ENCODE measurements at places on chromosomes 3 and 15. TPM values are rescaled to one million over a fixed set of nuclear protein-coding genes. Genes with fewer than 3 reads are reported as not detected.

Gene CIB2
- 0.91 TPM for total RNA-seq

Gene SHC4
- total RNA-seq: 1.9 TPM

Gene GPR156
- total RNA-seq: not detected

Gene MUSTN1
- total RNA-seq: 3.3 TPM

Gene SLC27A2
- 30.3 TPM for total RNA-seq

Gene CHRNB4
- total RNA-seq: not detected

Gene BSN
- 0.05 TPM for total RNA-seq

Gene PATL2
- 36.3 TPM for total RNA-seq

Gene ATP13A5
- total RNA-seq: not detected

Gene NDN
- 1.7 TPM for total RNA-seq

Gene SEMA3G
- total RNA-seq: 0.20 TPM

Gene SLC15A2
- total RNA-seq: 2.5 TPM

Gene PRTG
- not detected for total RNA-seq

Gene GNAT1
- total RNA-seq: not detected

Gene ATP8B4
- 19.9 TPM for total RNA-seq

Gene MCF2L2
- total RNA-seq: 7.0 TPM

Gene ZBED2
- 36.6 TPM for total RNA-seq

Gene DBR1
- 20.0 TPM for total RNA-seq

Gene CATSPER2
- 3.0 TPM for total RNA-seq

Gene PPP1R14D
- total RNA-seq: not detected

Gene TF
- 0.15 TPM for total RNA-seq

Gene C3orf22
- total RNA-seq: not detected

Gene MESP2
- not detected for total RNA-seq

Gene P2RY1
- 0.10 TPM for total RNA-seq

Gene FGD5
- 0.10 TPM for total RNA-seq

Gene FOXL2
- not detected for total RNA-seq

Gene EIF3J
- 70.6 TPM for total RNA-seq

Gene CACNA1D
- 3.2 TPM for total RNA-seq

Gene ALPK3
- total RNA-seq: 0.20 TPM

Gene CHRNA3
- not detected for total RNA-seq

Gene C3orf80
- total RNA-seq: 0.15 TPM

Measured in activated CD4-positive, alpha-beta memory T cell treated with anti-CD3 and anti-CD28 coated beads, Interleukin-2, amount 10 ng/mL, durations not matched to agents 7 days and 5 days (primary cell).